AG08396 (cell line): ENCODE measurements at places on chromosomes 12 and 14.

- DNase-seq: no peak
Observed at GRCh38 chr14:90600619-90601018, 203.8 kb downstream of the CALM1 start.

- DNase-seq: no peak
Observed at GRCh38 chr12:55827806-55828205, 1.6 kb downstream of the DNAJC14 start.

DNA sequence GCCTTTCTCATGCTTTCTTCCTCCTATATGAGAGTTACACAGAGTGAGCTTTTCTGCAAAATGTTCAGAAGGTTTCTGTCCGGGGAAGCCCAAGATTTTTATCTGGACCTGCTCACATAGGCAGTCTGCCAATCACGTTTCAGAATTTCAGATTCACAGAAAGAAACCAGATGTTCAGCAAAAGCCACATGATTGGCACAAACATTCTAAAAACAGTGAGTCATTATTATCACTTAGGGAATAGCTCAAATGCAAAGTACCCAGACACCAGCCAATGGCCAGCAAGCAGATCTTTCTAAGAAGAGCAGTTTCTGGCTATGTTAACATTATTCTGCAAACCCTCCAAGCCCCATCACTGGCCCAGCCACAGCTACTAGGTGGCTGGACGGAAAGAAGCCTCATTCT is 1558.5 kb upstream of the TMEM132C start:
- DNase-seq: no peak

- DNase-seq: no peak
Observed at GRCh38 chr12:2765608-2766007, 29.2 kb upstream of the FKBP4 start.

DNA sequence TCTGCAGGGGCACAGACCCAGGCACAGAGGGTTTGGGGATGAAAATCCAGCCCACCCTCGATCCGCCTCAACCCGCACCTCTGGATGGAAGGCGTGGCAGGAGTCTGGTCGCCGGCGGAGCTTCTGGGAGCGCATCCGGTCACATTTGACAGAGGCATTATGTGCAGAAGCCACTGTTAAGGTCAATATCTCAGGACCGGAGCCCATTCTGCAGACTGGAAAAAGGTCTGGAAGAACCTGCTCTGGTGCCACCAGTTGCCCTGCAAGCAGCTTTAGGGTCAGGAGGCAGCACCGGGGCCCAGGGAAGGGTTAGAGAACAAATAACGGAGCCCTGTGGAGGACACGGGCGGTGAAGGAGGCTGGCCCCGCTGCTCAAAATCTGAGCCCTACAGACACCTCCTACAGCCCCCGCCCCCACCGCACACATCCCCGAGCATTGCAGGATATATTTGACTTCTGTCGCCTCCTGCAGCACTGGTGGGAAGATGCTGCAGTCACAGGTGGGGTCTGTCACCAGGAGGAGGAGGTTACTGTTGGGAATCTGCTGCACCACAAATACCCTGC is 25.1 kb upstream of the LRTM2 start:
- peak; percentile 2 for DNase-seq

DNA sequence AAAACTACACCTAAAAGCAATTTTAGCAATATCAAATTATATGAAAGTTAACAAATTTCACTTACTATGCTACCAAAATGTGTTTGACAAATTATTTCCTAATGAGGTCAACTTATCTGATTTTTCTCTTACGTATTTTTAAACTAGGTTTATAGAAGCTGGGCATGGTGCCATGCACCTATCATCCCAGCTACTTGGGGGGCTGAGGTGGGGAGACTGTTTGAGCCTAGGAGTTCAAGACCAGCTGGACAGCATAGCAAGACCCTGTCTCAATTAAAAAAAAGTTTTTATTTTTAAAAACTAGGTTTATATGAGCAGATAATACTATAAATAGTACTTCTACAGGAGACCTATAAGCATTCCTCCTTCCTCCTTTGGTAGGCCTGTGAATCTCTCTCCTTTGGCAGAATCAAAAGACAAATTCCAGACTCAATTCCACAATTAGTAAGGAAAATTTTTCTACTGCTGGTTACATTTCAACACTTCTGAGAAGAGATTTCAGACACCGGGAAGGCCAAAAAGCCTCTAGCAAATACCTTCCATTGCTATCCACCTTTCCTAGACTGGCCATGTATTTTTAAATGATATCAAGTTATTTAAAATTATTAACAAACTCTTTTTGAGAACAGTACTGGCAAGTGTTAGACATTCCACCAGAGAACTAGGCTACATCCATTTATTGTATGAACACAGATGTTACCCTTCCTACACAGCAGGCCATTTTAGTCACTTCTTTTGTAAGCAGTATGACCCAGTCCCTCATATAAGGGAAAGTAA is 34.4 kb downstream of the CDK17 start:
- no peak for DNase-seq

DNA sequence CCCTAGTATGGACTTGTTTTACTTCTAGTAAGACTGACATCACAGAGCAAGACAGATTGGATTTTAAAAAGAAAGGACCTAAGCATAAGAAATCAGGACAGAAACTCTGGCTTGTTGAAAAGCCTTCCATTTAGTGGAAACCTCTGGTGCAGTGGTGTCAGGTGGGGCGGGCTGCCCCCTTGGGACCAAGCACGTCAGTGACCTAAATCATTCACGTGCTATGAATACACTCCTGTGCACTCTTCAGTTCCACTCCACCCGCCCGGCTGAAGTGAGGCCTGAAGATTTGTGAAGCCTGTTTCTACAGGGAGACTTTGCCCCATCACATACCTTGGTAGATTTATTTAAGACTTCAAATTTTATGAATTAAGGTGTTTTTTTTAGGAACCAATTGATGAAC is 58.2 kb upstream of the STRN3 start:
- DNase-seq: no peak

DNA sequence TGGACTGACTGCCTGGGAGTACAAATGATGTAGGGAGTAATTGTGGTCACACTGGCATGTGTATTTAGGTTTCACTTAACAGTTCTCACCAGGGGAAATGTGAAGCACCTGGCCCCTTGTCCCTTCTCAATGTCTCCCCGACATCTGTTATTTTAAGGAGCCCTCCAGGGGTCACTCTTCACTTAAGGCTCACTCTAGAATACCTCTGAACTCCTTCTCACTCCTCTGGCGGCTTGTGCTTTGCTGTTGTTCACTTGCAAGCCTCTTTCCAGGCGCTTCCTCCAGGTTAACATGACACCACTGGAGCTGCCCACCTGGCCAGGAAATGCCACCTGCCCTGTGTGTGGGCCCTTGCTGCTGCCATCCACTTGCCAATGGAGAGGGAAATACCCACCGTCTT is 56.5 kb upstream of the GZMB start:
- no peak for DNase-seq

DNA sequence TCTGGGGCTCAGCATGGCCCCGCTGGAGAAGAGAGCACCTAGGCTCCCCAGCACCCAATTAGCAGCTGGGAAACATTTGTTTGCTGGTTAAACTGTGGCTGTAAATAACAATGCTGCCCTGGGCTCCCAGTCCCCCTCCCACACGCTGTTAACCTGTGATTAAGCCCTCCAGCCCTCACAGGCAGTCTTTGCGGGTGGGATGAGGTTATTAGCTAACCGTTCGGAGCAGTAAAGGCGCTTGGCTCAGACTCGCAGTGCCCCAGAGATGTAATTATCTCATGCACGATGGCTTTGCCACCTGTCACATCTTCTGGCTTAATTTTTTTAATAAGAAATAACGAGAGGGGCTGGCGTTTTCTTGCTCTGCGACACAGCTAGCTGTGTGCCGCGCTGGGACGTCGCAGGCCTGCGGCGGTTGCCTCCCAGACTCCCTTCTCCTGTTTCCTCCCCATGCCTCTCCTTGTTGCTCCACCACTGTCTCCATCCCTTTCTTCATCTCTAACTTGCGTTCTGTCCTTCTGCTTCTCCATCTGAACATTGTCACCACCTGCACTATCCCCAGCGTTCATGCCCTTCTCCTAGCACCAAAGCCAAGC is 239.2 kb upstream of the FKBP4 start:
- DNase-seq: no peak

GRCh38 chr14:94660306-94660946 is 48.2 kb downstream of the SERPINA3 start:
- DNase-seq: no peak

- no peak for DNase-seq
Observed at GRCh38 chr12:49920241-49920914, 16.7 kb upstream of the FAIM2 start.

- no peak for DNase-seq
Observed at GRCh38 chr14:37890095-37890494, 294.7 kb downstream of the TTC6 start.

DNA sequence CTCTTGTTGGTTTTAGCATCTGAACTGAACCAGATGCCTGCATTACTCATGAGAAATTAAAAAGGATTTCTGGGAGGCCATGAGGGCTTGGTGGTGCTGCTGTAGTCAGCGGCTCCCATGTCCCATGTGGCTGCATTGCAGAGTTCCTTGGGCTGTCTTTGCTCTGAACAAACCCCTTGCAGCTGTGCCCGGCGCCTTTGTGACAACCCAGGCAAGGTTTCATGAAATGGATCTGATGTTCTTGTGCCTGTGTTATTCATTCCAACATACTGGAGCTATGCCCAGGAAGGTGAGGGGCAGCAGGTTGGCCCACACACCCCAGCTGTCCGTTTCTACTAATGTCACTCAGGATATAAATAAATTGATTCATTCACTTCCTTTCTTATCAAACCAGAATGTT is 40.8 kb downstream of the TGFB3 start:
- no peak for DNase-seq

- DNase-seq: no peak
Observed at GRCh38 chr14:44989497-44990440, 27.8 kb downstream of the TOGARAM1 start.

- no peak for DNase-seq
Observed at GRCh38 chr12:93783832-93784231, 106.7 kb downstream of the CRADD start.

GRCh38 chr14:78122436-78122835 is 47.7 kb upstream of the NRXN3 start:
- DNase-seq: no peak

DNA sequence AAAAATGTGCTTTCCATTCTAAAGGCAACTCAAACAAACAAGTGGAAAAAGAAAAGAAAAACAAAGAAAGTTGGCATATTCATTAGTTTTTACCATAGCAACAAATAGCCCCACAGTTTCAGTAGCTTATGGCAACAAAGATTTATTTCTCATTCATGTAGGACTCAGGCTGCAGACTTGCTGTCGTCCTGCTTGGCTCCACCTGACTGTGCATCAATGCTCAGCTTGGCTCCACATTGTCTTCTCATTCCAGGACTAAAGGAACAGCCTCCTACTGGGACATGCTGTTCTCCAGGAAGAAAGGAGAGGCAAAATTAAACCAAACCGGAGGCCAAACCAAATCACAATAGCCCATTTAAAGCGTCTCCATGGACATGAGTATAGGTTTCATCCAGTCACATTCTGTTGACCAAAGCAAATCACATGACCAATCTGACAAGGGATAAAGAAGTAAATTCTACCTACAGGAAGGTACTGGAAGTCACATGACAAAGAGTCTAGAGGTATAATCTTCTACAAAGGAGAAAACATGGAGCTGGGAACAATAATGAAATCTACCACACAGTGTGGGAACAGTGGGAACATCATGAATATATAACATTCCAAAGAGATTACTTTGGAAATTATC is 222.5 kb downstream of the PIK3C2G start:
- DNase-seq: no peak

DNA sequence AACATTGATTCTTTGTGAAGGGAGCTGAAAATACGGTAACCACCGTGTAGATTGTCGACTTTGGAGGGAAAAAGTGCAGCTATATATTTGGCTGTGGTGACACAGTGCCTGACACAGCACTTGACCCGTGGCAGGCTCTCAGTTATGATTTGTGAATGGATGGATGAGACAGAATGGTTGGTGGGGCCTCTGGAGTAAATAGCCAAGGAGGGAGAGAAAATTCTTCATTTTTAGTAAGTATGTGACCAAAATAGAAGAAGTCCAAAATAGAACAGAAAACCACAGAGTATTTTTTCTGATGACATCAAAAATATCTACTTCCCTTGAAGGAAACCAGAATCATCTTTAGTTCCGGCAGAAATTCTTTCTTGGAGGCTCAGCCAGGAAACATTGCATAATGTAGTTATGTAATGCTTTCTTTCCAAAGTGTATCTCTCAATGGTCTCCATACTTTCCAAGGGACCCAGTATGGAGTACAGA is 82.0 kb upstream of the WSCD2 start:
- no peak for DNase-seq

DNA sequence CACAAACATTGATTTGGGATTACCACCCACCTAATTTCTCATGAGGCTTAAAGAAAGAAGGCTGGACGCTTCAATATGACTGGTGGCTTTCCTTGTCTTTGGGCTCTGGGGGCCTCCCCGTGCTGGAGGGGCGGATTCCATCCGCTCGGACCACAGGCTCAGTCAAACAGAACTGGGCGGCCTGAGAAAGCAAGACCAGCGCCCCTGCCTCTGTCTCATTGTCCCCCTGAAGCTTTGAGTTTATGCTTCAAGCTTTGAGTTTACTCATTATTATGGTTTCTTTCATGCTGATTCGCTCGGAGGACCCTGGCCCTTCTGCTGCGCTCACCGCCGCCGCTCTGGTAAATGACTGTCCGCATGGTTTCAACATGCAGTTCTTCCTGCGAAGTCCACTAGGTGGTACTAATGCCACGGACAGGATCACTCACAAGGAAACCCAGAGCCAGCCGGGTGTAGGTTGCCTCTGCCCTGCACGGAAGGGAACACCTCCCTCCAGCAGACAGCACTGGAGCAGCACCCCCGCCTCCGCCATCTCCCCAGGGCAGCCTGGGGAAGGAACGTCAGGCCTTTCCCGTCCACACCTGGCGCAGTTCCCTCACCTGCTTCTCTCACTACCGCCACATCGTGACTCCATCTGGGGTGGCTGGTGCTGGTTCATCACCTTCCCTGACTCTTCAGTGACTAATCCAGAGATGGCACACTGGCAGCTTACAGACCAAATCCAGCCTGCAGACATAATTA is 13.2 kb upstream of the TIGAR start:
- DNase-seq: peak; percentile 78

GRCh38 chr12:129594098-129594497 is 309.7 kb downstream of the TMEM132D start:
- no peak for DNase-seq

GRCh38 chr12:116525418-116526001 is 33.7 kb upstream of the MAP1LC3B2 start:
- DNase-seq: peak; percentile 85

DNA sequence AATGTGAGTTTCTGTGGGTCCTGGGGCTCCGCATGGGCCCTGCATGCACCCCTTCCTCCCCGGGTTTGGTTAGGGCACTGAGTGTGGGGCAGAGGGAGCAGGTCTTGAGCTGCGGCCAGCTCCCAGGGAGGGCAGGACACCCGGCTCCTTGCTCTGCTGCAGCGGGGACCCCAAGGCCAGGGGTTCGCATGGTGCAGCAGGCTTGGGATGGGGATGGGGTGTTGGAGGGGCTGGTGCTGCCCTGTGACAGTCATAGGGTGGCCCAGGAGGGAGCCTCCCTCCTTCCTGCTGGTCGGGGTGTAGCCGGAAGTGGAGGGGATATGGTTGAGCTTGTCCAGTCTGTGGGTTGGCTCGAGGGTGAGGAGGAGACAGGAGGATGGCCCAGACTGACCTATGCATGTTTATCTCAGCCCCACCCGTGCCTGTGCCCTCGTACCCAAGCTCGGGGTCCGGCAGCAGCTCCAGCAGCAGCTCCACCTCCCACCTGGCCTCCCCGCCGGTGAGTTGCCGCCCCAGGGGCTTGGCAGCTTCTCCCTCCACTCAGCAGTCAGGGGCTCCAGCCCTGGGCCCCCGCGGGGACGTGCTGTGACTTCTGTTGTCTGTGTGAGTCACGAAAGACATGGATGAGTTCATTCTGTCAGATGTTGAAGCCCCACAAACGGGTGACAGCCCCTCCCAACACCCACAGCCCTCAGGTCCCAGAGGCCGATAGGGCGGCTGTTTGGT is 16.0 kb downstream of the ULK1 start:
- DNase-seq: no peak
